SK-N-SH treated with all-trans-retinoic acid at 6 μM for 48 hours (cell line): ENCODE measurements at places on chromosomes 5 and 9.

- ATAC-seq, result no peak; the same call in 2 of the 3 replicates
Observed at GRCh38 chr5:173720286-173720952, 104.0 kb upstream of the BOD1 start.

- ATAC-seq, result no peak
Observed at GRCh38 chr5:52491071-52491787, 296.5 kb upstream of the ITGA1 start.

GRCh38 chr9:36731068-36731956 lies 158.6 kb downstream of the MELK start:
- no peak for ATAC-seq

DNA sequence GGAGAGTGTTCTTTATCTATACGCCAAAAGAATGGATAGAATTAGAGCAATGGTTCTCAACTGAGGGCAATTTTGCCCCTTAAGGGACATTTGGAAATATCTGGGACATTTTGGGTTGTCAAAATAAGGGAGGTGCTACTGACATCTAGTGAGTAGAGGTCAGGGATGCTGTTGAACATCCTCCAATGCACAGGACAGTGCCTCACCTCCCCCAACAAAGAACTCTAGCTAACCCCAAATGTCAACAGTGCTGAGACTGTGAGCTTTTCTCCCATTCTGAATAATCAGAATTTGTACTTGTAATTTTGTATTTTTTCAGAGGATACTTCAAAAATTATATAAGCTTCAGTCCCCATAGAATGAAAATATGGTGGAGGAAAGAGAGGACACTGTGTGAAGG lies 8.6 kb upstream of the SMC5 start:
- no peak for ATAC-seq

DNA sequence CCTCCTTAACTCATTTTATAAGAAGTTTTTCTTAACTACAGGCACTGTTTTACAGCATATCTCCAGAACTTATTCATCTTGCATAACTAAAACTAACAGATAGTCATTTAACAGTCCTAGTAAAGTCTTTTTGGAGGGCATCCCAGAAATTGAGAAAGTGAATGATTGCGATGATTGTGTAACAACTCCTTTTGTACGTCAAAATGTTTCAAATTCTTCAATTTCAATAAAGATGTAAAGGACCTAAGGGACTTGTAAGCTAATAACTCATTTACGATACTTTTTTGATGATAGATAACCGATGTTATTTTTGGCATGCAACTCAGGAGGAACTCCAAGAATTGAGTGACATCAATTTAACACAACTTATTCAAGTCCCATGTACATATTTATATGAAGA lies 42.7 kb downstream of the SVEP1 start:
- no peak for ATAC-seq

GRCh38 chr9:131732061-131732526 lies 7.8 kb downstream of the RAPGEF1 start:
- no peak for ATAC-seq

- ATAC-seq, result no peak
Observed at GRCh38 chr9:127175764-127176163, 53.3 kb upstream of the ANGPTL2 start.

DNA sequence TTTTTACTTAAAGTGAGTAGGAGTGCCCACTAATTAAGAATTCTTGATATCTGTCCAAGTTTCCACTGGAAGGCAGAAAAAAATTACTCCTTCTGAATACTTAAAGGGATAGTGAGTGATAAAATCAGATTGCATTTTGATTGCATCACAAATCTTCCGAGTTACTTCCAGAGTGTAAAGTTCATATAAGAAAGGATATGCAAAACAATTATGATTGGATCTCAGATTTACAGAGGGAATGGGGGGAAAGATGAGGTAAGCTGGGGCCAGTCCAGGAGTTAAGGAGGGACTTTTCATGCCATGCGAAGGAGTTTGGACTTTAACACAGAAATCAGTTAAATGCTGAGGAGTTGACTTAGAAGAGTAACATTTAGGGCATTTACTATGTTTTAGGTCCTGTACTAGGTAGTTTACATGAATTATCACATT lies 9.3 kb upstream of the RNF145 start:
- ATAC-seq, result no peak

DNA sequence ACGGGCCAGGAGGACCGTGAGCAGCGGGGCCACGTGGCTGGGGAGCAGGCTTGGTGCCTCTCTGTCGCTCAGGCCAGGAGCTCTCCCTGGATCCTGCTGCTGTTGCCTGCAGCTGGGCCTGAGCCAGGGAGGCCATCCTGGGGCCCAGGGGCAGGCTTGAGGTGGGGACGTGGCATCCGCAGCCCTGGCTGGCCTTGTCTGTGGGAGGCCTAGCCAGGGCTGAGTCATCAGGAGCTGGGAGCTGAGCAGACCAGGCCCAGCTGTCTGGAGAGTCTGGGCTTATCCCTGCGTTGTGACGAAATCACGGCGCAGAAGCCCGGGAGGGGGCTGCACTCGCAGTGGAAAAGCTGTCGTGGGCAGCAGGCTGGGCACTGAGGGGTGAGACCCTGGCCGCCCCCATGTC lies 138.8 kb upstream of the COL5A1 start:
- ATAC-seq, result peak; percentile 100

- no peak for ATAC-seq
Observed at GRCh38 chr5:148748702-148749392, 77.6 kb upstream of the ADRB2 start.

- ATAC-seq, result peak; percentile 66
Observed at GRCh38 chr9:104177003-104177611, 83.0 kb downstream of the SMC2 start.

GRCh38 chr9:134622896-134623257 lies 18.7 kb upstream of the COL5A1 start:
- no peak for ATAC-seq

GRCh38 chr9:81489046-81489445 lies 200.3 kb downstream of the TLE1 start:
- no peak for ATAC-seq

DNA sequence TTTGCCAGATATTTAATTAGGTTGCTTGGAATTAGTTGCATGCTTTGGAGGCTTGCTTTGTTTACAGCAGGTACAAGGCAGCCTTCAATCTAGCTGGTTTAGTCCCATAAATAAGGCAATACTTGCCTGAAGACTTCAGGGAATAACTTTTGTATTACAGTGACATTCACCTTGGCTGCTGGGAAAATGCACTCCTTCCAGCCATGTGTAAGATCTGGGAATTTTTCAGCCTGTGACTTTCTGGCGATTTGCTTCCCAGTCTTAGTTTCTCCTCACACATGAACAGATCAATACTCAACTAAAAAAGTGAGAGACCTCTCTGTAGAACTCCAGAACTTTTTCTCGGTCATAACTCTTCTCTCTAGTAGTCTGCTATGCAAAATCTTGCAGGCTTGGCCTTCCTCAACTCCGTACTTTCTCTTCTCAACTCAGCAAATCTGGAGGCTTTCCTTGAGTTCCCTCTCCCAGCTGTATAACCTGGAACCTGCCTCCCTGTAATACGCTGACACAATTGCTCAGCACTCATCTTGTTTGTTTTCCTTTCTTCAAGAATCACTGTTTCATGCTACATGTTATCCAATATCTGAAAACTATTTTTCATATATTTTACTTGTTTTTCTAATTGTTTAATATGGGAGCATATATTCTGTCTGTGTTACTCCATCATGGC lies 173.0 kb downstream of the MSX2 start:
- ATAC-seq, result no peak

GRCh38 chr5:116402235-116402634 lies 172.4 kb downstream of the SEMA6A start:
- ATAC-seq, result no peak

- peak; percentile 51; the same call in 2 of the 3 replicates for ATAC-seq
Observed at GRCh38 chr5:119515192-119515591, 62.9 kb downstream of the HSD17B4 start.

DNA sequence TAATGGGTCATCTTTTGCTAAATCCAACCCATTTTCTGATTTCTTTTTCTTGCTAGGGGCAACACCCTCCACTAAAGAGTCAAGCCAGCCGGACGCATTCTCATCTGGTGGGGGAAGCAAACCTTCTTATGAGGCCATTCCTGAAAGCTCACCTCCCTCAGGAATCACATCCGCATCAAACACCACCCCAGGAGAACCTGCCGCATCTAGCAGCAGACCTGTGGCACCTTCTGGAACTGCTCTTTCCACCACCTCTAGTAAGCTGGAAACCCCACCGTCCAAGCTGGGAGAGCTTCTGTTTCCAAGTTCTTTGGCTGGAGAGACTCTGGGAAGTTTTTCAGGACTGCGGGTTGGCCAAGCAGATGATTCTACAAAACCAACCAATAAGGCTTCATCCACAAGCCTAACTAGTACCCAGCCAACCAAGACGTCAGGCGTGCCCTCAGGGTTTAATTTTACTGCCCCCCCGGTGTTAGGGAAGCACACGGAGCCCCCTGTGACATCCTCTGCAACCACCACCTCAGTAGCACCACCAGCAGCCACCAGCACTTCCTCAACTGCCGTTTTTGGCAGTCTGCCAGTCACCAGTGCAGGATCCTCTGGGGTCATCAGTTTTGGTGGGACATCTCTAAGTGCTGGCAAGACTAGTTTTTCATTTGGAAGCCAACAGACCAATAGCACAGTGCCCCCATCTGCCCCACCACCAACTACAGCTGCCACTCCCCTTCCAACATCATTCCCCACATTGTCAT lies 72.0 kb downstream of the NUP214 start:
- ATAC-seq, result no peak

DNA sequence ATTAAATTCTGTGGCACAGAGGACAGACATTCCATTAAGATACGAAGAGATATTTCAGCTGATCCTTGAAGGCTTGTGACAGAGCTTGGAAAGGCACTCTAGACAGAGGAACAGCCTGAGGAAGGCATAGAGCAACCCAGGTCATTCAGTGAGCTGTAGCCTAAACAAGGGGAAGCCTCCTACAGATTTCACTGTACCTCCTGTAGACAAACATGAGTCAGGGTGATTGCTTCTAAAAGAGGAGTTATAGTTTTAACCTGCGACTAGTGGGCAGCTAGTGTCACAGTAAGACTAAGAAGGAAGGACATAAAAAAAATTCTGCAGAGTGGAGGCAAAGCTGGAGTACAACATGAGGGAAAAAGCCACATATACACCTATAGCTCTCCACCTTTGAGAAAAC lies 43.5 kb upstream of the ANKDD1B start:
- ATAC-seq, result peak; percentile 72

DNA sequence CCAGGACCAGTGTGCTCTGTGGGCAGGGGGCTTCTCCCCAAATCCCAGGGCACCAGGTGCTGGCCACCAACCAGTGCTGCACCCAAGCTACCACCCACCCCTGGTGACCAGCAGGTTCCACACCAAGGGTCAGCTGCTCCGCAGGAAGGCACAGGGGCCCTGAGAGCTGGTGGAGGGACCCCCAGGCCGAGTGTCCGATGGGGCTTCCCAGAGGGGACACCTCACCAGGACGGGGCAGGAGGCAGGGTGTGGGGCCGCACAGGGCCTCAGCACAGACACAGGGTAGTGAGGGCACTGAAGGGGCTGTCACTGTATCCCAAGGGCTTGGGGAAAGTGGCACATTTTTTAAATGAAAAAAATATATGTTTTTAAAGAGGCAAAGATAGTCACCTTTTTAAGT lies 18.1 kb downstream of the LCN9 start:
- no peak for ATAC-seq

GRCh38 chr9:31702957-31703356 lies 681.5 kb upstream of the ACO1 start:
- ATAC-seq, result no peak

- no peak for ATAC-seq
Observed at GRCh38 chr5:76851728-76852369, 2.0 kb downstream of the S100Z start.

- ATAC-seq, result no peak
Observed at GRCh38 chr5:150024346-150024984, 23.9 kb downstream of the HMGXB3 start.

DNA sequence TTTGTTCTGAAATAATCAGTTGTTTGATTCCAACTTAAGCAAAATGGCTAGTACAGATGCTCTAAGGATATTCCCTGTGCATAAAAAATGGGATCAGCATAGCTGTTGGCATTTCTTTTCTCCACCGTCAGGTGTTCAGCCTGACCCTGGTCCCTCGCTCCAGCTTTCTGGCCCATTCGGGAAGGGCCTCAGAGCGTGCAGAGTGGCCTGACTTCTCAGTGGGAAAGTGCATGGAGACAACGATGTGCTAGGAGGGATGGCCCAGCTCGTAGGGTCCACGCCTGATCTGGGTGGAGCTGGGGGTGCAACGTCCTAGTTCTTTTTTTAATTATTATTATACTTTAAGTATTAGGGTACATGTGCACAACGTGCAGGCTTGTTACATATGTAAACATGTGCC lies 319.1 kb upstream of the IRX4 start:
- ATAC-seq, result no peak

DNA sequence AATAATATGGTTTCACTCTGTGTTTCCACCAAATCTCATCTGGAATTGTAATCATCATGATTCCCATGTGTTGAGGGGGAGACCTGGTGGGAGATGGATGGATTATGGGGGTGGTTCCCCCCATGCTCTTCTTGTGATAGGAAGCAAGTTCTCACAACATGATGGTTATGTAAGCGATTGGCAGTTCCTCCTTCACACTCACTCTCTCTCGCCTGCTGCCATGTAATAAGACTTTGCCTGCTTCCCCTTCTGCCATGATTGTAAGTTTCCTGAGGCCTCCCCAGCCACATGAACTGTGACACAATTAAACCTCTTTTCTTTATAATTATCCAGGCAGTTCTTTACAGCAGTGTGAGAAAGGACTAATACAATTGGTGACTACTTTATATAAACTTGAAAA lies 48.4 kb downstream of the PTBP3 start:
- no peak for ATAC-seq

DNA sequence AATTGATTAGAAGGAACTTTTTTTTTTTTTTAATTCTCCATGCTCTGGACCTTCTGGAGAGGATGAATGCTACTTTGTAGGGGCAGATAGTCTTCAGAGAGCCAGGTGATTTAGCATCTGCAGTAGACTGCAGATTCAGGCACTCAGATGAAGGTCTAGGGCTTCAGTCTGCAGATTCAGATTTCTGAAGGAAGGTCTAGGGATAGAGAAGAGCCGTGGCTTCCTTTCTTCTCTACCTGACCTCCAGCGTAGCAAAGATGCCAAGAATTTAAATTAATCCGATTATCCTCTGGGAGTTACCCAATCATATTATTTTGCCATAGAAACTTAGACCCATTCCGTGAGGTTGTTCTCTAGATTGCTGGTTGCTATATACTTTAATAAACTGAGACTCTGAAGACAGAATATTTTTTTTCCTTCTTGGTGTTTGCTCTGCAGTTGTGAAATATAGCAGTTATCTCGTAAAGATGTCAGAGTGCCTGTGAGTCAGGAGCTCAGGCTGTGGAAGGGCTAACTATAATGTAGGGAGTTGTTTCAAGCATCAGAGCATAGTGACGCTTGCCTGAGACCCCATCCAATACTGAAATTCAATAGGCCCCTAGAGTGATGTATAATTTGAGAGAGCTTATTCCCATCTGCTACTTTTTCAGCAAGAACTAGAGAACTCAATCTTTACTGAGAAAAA lies 132.7 kb upstream of the SLC12A2 start:
- ATAC-seq, result no peak

DNA sequence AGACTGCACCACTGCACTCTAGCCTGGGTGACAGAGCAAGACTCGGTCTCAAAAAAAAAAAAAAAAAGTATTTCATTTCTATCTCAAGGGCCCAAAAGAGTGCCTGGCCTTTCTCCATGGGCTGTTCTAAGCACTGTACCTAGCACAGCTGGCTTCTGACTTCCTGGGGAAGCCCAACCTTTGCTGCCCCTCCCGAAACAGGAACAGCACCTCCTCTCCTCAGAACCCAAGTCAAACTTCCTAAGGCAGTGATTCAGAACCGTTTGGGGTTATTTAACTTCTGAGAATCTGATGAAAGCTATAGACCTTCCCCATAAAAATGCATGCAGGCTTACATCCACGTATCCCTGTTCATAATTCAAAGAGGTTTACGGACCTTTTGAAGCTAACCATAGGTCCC lies 57.8 kb downstream of the NRG2 start:
- ATAC-seq, result no peak

- no peak for ATAC-seq
Observed at GRCh38 chr9:107932601-107933000, 443.0 kb upstream of the KLF4 start.
